ENCODE measurements at places on chromosomes 12 and 14. TPM values are rescaled to one million over a fixed set of nuclear protein-coding genes. Genes with fewer than 3 reads are reported as not detected.
A peak's percentile ranks its signal among the peaks of the same experiment; 100 is the strongest.

- no peak for DNase-seq
- H3K4me3 ChIP-seq = no peak overlapping the region
- H3K27ac ChIP-seq = peak overlapping the region; percentile 45
- peaks cover 44% of the 10 kb centered on the region for H3K4me1 ChIP-seq
Measured at GRCh38 chr12:92078167-92079053, 67.2 kb downstream of the BTG1 start.

GRCh38 chr12:103392722-103393121 lies 103.0 kb downstream of the C12orf42 start:
- no peaks in the 10 kb centered on the region for H3K27me3 ChIP-seq
- no peak for DNase-seq
- H3K4me1 ChIP-seq = peaks cover 3% of the 10 kb centered on the region

DNA sequence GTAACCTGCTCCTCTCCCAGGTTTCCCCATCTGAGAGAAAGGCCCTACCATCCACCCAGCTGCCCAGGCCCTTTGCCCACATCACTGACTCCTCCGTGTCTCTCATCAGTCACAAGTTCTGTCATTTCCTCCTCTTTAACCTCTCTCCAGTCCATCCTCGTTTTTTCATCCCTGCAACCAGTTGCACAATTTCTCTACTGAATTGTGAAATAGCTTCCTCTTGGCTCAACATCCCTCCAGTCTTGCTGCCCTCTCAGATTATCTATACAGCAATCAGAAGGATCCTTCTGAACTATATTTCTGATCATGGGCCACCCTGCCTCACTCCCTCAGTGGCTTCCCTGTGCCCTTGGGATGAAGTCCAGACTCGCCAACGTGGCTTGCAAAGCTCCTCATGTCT lies 6.8 kb downstream of the FAM161B start:
- H3K27ac ChIP-seq = peak overlapping the region; percentile 28
- no peak overlapping the region for H3K4me3 ChIP-seq
- no peaks in the 10 kb centered on the region for H3K4me1 ChIP-seq
- DNase-seq = no peak

Gene HCAR3
- not detected for total RNA-seq
